Colonic mucosa (tissue), 4 donors: ENCODE measurements at places on chromosomes 5 and 9. TPM values are rescaled to one million over a fixed set of nuclear protein-coding genes. Genes with fewer than 3 reads are reported as not detected.
A peak's percentile ranks its signal among the peaks of the same experiment; 100 is the strongest.

PCDHA4 gene
- total RNA-seq, result 0.47 TPM

- DNase-seq, result peak; percentile 70
Observed at GRCh38 chr5:170755679-170756456, 27.7 kb upstream of the GABRP start.

GRCh38 chr5:179118338-179118737, 58.2 kb downstream of the ZNF354C start:
- DNase-seq, result peak; percentile 1

DNA sequence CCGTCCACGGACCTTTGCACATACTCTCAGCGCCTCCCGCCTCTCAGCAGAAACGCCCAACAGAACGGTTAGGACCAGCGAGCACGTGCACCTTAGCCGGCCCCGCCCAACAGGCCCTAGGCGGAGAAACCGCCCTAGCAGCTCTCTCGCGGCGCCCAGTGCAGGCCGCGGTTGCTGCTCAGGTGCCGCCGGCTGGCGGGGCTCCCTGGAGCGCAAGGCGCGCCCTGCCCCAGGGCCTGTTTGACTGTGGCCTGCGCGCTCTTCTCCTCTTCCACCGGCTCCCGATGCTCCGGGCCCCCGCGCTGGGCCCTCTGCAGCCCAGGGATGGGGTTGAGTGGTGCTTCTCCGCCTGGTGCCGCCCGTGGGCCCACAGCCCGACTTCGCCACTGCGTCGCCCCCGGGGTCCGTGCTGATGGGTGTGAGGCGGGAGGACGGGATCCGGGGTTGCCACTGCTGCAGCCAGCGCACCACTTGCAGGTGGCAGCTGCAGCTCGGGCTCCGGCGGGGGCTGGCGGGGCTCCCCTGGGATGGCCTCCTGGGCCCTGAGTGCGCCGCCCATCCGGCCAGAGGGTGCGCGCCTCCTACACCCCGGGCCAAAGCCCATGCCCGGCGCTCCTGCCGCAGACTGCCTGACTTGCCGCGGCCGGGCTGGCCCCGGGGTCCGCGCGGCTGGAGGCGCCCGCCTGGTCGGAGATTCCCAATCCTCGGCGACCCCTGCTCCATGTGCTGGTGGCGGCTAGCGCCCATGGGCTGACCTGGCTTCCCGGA, 1889.4 kb upstream of the CDH9 start:
- DNase-seq, result no peak

PKD2L2 gene
- total RNA-seq, result not detected

DNA sequence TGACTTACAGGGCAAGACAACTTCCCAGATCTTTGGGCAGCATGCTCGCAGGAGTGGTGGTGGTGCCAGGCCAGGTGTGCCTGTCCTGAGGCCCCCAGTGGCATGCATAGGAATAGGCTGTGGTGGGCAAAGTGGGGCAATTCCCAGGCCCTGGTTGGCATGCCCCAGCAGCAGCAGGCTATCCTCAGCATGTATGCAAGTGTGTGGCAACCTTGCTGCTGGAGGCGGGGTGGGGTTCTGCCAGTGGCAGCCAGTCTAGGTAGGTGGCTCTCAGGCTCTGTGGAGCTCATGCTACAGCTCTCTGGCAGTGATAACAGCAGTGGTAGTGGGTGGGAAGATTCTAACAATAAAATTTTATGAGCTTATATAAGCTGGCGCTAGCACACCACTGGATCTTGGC, 27.7 kb upstream of the C6 start:
- peak; percentile 35 for DNase-seq

GRCh38 chr9:13278368-13279246, 885 bp downstream of the MPDZ start:
- peak; percentile 20 for DNase-seq

DNA sequence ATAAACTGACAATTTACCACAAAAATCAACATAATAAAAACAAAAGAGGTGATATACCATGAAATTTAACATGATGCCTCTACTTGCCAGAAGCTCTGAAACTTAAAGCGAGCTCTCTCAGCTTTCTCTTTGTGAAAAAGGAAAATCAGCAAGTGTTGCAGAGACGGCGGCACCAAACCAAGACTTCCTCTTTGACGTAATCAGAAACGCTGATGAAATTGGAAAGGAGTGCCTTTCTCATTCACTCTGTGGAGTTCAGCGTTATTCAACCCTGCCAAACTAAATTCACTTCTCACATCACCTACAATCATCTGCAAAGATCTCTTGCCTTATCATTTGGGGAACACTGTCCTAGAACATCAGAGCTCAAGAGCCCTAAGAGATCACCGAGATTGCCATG, 32.2 kb downstream of the ANXA6 start:
- no peak for DNase-seq

- peak; percentile 17 for DNase-seq
Observed at GRCh38 chr5:760363-761058, 24.0 kb downstream of the ZDHHC11B start.

- peak; percentile 41 for DNase-seq
Observed at GRCh38 chr5:87081511-87082372, 185.9 kb upstream of the RASA1 start.

- DNase-seq, result no peak
Observed at GRCh38 chr9:20353931-20354652, 268.2 kb downstream of the MLLT3 start.

HAVCR2 gene
- 1.3 TPM for total RNA-seq

PCDHGA7 gene
- 0.59 TPM for total RNA-seq

GRIN3A gene
- total RNA-seq, result 0.45 TPM

- no peak for DNase-seq
Observed at GRCh38 chr5:16673241-16674201, 56.7 kb upstream of the RETREG1 start.

GRCh38 chr9:136342181-136343120, 15.1 kb downstream of the GPSM1 start:
- peak; percentile 89 for DNase-seq

PCDHGB6 gene
- total RNA-seq, result 1.0 TPM

GRCh38 chr5:94031631-94032030, 290.2 kb upstream of the POU5F2 start:
- DNase-seq, result no peak

TMEM141 gene
- 236 TPM for total RNA-seq

DNA sequence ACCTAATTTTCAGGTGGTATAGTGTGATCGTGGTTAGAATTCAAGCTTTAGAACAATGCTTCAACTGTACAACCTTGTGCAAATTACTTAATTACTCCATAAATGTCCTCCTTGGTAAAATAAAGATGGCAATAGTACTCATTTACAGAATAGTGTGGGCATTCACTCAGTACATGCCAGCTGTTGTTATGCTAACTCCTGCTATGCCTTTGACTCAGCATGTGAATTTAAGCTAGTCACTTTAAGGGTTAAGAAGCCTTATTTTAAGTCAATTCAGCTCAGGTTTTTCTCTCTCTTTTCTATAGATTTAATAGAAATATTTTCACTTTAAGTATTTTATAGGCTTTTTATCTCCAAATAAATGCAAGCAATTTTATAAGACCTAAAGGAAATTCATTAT, 335.6 kb upstream of the ITGA1 start:
- no peak for DNase-seq

DNA sequence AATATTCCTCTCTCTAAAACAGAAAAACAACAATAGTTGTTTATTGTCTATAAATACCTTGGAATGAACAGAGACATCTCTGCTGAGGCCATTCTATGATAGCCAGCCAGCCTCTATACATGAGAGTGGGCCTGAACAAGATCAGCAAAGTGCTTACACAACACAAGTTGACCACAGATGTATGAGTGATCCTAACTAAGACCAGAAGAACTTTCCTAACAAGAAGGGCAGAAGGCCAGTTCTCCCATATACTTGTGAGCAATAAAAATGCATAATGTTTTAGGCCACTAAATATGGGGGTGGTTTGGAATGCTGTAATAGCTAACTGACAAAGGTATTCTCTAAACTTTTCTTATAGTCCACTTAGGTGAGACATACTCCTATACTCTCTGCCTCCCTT, 345.7 kb downstream of the SPATA31D1 start:
- no peak for DNase-seq

ESM1 gene
- not detected for total RNA-seq

- no peak for DNase-seq
Observed at GRCh38 chr5:173527671-173528070, 88.8 kb downstream of the BOD1 start.

GRCh38 chr5:138936225-138936967, 61.3 kb upstream of the LRRTM2 start:
- DNase-seq, result no peak

INIP gene
- 26.1 TPM for total RNA-seq

- no peak for DNase-seq
Observed at GRCh38 chr9:1876891-1877496, 138.2 kb upstream of the SMARCA2 start.

DNA sequence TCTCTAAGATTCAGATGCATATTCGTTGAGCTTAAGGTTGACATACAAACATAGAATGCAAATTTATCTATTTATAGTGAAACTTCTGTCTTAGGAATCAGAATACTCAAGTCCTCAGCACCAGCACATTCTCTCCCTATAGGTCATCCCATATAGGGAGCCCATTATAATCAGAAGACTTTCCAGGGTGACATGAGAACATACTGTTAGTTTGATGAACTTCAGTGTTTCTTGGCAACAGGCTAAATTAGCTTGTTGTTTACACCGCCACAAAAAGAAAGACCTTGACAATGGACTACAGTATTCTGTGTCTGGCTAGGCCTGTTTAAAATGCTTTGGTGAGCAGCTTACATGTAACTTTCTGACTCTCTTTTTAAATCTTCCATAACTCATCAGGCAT, 104.2 kb downstream of the TAF11L14 start:
- DNase-seq, result no peak

CCIN gene
- total RNA-seq, result not detected

OSMR gene
- 14.3 TPM for total RNA-seq

GRCh38 chr9:95627802-95628201, 111.0 kb upstream of the PTCH1 start:
- no peak for DNase-seq

- DNase-seq, result no peak
Observed at GRCh38 chr5:172823840-172824362, 10.2 kb upstream of the ERGIC1 start.

GRCh38 chr5:80408484-80409366, 861 bp downstream of the ZFYVE16 start:
- DNase-seq, result no peak

PTGS1 gene
- total RNA-seq, result 6.2 TPM

GRCh38 chr9:22379272-22379671, 67.4 kb upstream of the DMRTA1 start:
- DNase-seq, result no peak

DNA sequence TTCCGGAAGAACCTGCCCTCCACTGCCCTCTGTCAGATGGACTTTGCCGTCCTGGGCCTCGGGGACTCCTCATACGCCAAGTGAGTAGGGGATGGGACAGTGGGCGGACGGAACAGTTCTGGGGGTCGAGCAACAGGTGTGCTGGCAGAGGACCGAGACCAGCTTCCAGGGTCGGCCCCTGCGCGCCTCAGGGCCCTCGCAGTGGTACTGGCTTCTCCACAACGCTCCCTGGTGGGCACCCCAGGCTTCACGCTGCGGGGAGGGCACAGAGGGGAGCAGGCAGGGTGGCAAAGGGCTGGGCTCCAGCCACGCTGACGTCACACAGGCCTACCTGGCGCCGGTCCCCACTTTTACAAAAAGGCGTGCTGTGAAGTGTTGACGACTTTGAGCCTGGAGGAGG, 7.0 kb downstream of the NDOR1 start:
- DNase-seq, result no peak

PFN3 gene
- total RNA-seq, result not detected

- no peak for DNase-seq
Observed at GRCh38 chr5:1934056-1934394, 51.3 kb upstream of the IRX4 start.

INSL6 gene
- not detected for total RNA-seq

DNA sequence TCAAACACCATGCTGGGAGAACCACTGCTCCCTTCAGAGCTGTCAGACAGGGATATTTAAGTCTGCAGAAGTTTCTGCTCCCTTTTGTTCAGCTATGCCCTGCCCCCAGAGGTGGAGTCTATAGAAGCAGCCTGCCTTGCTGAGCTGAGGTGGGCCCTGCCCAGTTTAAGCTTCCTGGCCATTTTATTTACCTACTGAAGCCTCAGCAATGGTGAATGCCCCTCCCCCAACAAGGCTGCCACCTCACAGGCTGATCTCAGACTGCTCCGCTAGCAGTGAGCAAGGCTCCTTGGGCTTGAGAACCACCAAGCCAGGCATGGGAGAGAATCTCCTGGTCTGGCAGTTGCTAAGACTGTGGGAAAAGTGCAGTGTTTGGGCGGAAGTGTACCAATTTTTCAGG, 205.5 kb upstream of the PTGER4 start:
- DNase-seq, result no peak

HTR4 gene
- total RNA-seq, result 8.9 TPM

LPAR1 gene
- total RNA-seq, result 16.5 TPM

DNA sequence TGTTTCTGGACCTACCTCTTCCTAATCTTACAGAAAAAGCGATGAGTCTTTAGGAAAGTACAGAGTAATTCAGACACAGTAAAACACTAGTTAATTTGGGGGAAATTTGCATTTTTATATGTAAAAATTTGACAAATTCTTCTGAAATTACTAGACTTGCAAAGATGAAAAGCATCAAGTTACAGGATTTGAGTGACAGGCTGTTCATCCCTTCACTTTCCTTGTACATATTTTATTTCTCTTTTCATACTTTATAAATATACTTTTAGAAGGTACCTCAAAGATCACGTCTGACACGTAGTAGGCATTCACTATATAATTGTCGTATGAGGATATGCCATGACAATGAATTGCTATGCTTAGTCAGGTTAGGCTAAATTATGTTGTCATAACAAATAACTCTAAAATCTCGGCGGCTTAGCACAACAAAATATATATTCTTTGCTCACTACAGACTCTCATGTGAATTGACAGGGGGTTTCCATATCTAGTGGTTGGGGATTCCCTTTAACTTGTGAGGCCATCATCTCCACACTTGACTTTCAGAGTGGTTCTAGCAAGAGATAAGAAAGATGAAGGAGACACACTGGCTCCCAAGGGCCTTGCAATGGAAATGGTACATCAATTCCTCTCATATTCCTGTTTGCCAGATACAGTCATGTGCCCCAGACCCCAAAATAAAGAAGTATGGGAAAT, 154.1 kb upstream of the TUT7 start:
- no peak for DNase-seq

GRCh38 chr5:109759306-109759705, 69.6 kb downstream of the MAN2A1 start:
- no peak for DNase-seq
